Keratinocyte (primary cell): ENCODE measurements at places on chromosomes 1 and 21.

DNA sequence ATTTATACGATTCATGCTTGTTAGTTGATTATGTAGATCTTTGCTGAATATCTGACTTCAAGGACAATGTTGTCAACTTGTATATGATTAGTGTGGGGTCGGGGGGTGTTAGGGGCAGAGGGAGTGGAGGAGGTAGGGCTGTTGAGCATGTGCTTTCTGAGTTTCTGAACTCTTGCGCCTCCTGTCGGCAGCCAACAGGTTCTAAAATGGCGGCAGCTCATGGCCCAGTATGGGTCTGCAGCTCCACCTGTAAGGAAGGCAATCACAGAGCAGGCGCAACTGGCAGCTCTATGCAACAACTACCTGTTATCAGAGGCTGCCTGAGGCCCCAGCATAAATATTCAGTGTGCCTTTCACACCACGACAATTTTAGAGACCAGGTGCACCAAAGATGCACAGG, 205.8 kb upstream of the PLXNA2 start:
- no peak for DNase-seq

DNA sequence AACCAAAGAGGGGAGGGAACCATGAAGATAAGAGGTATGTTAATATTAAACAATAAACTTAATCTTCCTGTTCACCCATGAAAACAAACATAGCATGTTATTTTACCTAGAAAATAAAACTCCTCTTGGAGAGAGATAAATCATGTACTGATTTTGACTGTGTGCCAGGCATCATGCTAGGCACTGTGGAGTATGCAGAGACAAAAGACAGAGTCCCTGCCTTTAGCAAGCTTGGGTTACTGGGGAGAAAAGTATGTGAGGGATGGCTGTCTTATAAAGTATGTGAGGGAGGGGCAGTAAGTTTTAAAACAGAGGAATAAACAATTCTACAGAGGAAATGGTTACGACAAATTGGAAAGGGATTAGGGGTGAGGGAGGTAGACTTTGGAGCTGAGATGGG, 129.5 kb upstream of the BEND5 start:
- DNase-seq, result no peak

DNA sequence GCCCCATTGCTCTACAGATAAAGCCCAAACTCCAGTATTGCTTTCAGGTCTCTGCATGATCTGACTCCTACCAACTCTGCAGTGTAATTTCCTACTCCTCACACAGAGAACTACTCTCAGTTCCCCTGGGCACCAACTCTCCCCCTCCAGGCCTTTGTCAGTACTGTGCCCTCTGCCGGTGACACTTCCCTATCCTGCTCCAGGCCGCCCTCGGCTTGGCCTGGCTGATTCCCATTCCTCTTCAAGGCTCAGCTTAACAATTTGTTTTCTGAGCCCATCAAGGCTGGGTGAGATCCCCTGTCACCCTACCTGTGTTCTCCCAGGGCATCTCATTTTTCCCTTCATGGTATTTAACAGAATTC, 2.6 kb downstream of the SLAMF8 start:
- DNase-seq, result no peak

- DNase-seq, result no peak
These were observed 17.2 kb downstream of the OMA1 start for GRCh38 chr1:58529284-58529683.

GRCh38 chr1:44559330-44559729, 115.0 kb downstream of the TMEM53 start:
- no peak for DNase-seq

DNA sequence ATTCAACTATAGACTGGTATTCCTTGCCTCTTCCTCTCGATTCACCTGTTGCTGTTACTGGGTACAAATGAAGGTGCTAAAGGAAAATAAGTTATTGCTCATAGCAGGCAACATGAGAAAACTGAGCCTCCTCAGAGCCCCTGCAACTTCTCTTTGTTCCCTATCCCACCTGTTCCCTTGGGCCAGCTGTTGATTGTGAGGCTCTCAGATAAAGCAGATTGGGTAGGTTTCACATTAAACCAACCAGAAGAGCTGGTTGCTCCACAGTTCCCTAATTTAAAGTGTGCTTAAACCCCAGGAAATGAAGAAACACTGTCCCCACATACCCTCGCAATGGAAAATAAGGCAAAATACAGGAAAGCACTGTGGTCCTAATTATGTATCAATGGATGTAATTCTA, 4.8 kb downstream of the DEDD start:
- no peak for DNase-seq

DNA sequence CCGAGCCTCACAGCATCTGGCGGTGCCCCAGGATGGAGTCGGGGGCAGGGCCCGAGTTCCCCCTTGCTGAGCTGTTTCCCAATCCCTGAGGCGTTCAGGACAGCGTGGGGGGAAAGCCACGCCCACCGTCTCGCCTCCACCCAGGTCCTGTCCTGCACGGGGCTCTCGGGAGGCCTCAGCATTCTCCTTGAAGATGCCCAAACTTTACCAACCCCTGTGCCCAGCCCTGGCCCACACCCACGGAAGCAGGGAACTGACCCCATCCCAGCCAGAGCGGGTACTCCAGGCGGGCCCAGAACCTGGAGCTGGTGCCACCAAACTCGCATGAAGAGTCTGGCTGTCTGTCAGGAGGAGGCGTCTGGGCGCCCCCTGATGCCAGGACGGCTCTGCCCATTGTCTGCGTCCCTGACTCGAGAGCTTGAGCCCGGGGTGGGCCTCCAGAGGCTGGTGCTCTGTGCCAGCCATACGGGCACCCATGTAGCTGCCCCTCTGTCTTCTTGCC, 35.3 kb upstream of the POFUT2 start:
- no peak for DNase-seq

DNA sequence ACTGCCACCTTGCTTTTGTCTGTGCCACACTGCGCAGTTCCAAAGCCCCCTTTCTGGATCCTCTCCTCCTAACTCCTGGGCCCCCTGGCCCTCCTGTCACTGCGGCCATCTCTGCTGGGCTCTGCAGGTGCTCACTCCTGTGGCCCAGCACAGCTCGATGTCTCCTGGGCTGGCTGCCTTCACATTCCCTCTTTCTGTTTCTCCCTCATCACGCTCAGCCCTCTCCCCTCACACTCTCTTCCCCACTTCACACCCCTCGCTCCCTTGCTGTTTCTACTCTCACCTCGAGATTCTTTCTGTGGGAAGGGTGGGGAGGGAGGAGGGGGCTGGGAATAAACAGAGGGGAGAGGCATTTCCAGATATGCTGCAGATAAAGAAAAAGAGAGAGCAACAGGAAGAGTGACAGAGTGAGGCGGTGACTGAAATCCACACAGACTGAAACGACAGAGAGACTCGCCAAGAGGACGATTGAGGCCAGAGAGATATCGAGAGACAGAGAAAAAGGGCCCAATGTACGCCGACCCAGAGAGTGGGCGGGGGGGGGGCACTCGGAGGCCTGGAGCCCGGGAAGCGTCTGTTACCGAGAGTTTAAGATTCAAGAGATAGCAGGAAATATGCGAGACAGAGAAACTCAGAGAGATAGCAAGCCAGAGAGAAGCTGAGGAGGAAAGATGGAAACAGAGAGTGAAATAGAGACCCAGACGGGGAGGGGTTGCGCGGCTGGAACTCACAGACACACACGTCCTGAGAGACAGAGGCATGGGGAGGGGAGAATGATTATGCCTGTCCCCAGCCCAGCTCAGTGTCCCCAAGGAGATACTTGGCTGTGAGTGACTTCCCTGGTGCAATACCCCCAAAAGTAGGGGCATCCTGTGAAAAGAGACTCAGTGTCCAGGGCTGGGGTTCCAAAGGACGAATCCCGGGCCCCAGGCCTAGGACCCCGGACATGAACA, 666 bp downstream of the CSF3R start:
- no peak for DNase-seq

DNA sequence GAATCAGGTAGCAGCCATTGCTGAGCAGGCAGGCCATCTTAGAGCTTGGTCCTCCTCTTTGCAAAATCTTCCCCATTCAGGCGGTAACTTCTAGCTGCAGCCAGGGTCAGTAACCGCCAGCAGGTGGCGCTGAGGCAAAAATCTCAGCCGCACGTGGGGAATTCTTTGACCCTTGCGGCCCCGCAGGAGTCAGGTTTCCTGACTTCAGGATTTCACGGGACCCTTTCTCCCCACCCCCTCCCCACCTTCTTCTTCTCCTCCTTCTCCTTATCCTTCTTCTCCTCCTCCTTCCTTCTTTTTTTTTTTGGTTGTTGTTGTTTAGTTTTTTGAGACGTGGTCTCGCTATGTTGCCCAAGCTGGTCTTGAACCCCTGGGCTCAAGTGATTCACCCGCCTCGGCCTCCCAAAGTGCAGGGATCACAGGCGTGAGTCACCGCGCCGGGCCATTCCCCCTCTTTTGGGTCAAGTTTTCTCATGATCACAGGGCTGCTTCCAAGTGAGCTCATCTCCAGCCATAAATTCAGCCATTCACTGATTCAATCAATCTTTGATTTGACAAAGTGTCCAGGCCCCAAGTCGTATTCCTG, 33.4 kb upstream of the TENT5B start:
- peak; percentile 25 for DNase-seq

GRCh38 chr21:46361935-46362334, 38.0 kb downstream of the PCNT start:
- no peak for DNase-seq
